ENCODE measurements at places on chromosomes 2 and 18. TPM values are rescaled to one million over a fixed set of nuclear protein-coding genes. Genes with fewer than 3 reads are reported as not detected.

The DUSP2 gene
- total RNA-seq: 13.0 TPM

The PER2 gene
- total RNA-seq: 11.3 TPM

The SLC11A1 gene
- total RNA-seq: 0.34 TPM

The RBM43 gene
- total RNA-seq: 2.6 TPM

The POTEJ gene
- not detected for total RNA-seq

The CHST9 gene
- under 0.01 TPM for total RNA-seq

Measured in nasal cavity respiratory epithelium epithelial cell of viscerocranial mucosa (primary cell).